ENCODE measurements at places on chromosomes 16 and 17.

- no peak for DNase-seq
Measured at GRCh38 chr17:3565143-3565542, 7.5 kb upstream of the TRPV3 start.

GRCh38 chr16:23679274-23679985, 741 bp downstream of the PLK1 start:
- peak; percentile 10 for DNase-seq

GRCh38 chr17:68611353-68612208, 10.4 kb upstream of the FAM20A start:
- DNase-seq: no peak

- DNase-seq: no peak
Measured at GRCh38 chr17:50501054-50501453, 7.2 kb upstream of the MYCBPAP start.

GRCh38 chr17:6480303-6480675, 36.0 kb downstream of the PIMREG start:
- no peak for DNase-seq

DNA sequence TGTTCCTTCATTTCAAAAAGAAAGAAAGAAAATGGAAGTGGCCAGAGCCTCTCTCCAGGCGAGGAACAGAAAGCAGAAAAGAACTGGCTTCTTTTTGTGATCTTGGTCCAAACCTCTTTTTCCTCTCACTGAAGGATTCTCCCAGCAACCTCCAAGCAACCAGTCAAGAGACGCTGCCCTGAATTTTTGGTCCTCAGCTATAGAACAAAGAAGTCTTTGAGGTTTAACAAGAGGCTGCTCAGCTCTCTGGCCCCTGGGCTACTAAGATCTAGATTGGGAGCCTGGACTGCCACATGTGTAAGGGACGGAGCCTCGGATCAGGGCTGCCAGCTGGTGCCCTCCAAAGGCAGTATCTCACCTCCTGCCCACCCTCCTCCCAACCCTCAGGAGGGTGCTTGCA, 62.6 kb downstream of the AXIN2 start:
- no peak for DNase-seq

DNA sequence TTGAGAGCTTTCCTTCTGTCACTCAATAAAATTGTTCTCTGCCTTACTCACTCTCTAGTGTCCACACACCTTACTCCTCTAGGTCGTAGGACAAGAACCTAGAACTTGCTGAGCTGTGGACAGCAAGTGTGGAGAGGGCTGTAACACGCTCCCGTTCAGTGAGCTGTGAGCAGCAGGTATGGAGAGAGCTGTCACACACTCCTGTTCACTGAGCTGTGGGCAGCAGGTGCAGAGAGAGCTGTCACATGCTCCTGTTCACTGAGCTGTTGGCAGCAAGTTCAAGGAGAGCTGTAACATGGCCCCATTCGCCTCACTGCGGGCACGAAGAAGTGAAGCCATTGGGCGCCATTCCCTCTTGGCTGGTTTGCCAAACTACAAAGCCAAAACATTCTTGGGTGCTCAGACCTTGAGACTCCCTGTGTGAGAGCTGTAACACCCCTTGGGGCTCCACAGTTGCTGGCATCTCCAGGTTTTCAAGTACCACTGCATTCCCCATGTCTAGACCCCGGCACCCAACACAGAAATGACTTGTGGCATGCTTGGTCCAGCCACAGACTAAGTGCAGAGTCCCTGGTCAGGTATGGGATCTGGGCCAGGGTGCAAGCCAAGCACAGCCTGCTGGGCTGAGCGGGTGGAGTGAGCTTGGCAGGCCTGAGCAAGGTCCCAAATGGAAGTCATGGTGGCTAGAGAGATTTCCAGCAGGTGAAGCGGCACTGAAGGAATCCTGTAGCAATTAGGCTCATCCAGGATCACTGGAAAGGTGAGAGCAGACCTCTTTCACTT, 608.0 kb upstream of the CDH8 start:
- no peak for DNase-seq
